ENCODE measurements at places on chromosomes 2 and 18.

DNA sequence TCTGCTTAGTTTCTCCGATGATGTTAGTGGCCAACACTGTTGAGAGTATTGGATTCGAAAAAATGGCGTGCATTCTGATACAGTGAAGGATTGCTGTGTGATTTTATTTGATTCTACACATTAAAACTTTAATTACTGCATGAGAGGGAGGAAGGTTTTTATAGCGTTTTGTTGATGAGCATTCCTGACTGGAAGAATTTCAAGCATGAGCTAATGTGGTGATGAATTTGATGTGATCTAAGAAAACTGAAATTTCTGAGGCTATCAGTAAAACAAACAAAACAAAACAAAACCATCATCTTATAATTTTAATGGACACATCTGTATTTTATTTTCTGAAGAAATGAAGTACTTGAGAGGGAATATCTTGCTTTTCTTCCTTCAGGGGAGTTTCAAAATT lies 59.6 kb downstream of the ITGB6 start:
- no peak for DNase-seq

DNA sequence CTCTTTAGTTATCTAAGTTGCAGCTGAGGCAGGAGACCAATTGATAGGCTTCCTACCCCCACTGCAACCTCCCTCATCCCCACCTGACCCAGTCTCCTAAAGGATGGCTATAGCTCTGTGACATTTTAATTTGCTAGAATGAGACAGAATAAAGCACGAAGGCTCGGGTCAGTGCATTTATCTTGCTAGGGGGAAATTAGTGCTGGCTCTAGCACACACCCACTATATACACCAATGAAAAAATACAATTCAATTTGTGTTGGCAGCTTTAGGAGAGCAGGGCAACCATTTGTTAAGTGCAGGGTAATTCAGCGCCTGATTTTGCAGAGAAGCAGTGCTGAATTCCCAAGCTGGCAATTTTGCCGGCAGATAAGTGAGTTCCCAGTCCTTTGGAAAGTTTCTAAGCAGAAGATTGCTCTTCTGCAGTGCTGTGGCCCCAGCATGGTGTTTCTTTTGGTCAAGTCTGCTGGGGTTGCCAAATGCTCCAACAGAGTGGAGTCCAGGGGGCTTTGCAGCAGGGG lies 346.0 kb downstream of the ALK start:
- DNase-seq = no peak

DNA sequence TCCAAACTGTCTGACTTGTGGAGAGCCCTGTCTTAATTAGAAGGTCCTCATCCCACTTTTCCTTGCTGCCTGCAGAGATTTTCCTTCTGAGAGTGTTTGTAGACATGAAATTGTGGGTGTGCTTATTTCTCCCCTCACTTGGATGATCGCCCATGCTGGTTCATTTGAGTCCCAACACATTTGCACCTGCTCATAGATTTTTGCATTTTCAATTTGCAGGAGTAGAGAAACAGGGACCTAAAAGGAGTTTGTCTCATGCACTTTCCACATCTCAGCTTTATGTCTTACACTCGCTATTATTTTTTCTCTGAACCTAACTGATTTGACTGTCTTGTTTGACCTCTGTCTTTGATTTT lies 33.2 kb upstream of the FHL2 start:
- no peak for DNase-seq

- DNase-seq = no peak
These were observed 28.5 kb downstream of the SLC66A2 start for GRCh38 chr18:79922971-79923411.

DNA sequence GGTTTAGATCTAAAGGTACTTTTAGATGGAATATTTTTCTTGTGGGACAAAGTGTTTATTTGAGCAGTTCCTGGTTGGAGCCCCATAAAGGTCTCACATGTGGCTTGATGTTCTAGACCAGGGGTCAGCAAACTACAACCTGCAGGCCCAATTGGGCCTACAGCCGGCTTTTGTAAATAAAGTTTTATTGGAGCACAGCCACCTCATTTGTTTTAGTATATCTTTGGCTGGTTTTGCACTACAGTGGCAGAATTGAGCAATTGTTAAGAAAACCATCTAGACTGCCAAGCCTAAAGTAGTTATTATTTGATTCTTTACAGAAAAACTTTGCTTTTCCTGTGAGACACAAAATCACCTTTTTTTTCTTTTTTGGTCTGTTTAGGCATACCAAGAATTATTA lies 41.6 kb downstream of the NDC80 start:
- DNase-seq = no peak

DNA sequence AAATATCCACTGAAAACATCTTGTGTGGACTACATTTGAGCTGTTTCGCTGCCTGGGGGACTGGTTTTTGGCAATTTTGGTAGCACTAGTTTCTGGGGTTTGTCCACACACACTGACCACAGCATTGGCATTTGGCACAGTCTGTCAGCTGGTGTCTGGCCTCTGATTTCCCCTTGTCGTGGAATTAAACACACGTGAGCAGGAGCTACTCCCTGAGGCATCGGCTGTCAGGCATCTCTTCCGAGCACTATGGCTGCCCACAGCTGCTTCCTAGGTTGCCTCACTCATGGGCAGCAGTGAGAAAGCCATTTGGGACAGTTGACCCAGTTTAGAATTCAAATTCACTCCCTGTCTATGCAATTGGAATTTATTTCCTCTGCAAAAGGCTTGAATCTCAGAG lies 46.8 kb upstream of the FZD5 start:
- no peak for DNase-seq

GRCh38 chr2:67013821-67014220 lies 383.3 kb upstream of the ETAA1 start:
- no peak for DNase-seq

DNA sequence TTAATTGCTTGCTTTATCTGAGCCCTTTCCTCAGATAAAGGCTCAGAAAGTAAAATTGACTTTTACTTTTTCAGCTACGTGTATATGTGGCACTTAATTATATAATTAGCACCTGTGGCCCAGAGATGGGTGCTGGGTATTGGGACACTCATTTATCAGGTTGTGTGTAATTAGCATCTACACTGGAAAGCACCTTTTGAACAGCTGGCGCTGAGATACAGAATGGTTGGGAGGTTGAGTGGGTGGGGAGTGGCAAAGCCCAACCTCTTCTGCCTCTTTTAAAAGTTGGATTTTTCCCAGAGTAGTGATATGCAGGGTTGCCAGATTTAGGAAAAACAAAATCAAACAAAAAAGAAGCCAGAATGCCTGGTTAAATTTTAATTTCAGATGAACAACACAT lies 23.9 kb downstream of the SPTBN1 start:
- DNase-seq = no peak

- peak; percentile 57 for DNase-seq
These were observed 103.6 kb upstream of the SERPINE2 start for GRCh38 chr2:224142397-224143312.

DNA sequence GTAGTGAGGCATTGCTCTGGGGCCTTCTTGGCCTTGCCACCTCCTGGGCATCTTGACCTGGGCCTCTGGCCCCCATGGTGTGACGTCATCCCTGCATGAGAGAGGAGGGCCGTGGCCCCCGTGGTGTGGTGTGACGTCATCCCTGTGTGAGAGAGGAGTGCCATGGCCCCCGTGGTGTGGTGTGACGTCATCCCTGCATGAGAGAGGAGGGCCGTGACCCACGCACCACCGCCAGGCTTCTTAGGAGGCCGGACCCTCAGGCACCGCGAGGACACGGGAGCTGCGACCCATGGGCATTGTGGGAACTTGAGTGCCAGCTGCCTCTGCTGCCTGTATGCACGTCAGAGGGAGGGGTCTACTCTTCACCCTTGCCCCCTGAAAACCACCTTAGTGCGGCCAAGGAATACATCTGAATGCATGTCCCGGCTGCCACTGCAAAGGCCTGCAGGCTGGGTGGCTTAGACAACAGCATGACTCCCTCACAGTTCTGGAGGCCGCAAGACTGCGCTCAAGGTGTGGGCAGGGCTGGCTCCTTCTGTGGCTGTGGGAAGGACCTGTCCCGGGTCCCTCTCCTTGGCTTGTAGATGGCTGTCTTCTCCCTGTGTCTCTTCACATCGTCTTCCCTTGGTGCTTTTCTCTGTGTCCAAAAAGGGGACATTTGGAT lies 20.8 kb upstream of the OTOS start:
- no peak for DNase-seq

- peak; percentile 45 for DNase-seq
These were observed 36.4 kb downstream of the COL5A2 start for GRCh38 chr2:189142893-189143759.

GRCh38 chr18:3104190-3105054 lies 91.5 kb upstream of the LPIN2 start:
- peak; percentile 71 for DNase-seq

- no peak for DNase-seq
These were observed 112.1 kb downstream of the RBMS1 start for GRCh38 chr2:160381425-160381951.

DNA sequence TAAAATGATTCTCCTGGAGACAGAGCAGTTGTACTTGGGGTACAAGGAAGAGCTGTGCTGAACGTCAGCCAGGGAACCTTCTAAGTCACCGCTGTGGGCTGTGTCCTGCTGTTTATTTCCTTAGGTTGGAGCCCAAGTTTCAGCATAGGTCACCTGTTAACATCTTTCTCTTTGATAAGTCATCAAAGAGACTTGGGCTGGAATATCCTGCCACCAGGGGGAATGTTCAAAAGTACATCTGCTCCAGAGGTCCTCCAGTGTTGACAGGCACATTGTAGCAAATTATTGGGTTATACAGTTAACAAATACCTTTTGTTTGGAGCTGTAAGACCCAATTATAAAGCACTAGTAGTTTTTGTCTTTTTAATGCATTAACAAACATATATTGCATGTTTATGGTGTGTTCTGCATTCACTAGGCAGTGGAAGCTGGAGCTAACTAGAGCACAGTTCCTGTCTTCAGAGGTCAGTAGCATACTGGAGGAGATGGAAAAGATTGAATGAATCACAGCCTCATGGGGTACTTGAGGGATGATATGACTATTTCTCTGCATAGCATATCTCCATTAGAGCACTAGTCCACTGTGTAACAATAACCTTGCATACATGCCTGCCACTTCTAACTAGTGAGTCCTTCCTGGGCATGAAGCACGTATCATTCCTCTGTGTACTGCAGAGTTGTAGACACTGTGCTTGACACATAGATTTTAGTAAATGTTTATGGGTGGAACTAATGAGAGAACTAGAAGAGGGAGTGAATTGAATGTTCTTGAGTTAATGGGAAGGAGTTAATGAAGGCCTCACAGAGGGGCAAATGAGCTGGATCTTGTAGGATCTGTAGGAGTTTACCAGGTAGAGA lies 182.1 kb downstream of the AGAP1 start:
- DNase-seq = peak; percentile 6

- DNase-seq = no peak
These were observed 334.6 kb upstream of the MGAT5 start for GRCh38 chr2:133919285-133919684.

DNA sequence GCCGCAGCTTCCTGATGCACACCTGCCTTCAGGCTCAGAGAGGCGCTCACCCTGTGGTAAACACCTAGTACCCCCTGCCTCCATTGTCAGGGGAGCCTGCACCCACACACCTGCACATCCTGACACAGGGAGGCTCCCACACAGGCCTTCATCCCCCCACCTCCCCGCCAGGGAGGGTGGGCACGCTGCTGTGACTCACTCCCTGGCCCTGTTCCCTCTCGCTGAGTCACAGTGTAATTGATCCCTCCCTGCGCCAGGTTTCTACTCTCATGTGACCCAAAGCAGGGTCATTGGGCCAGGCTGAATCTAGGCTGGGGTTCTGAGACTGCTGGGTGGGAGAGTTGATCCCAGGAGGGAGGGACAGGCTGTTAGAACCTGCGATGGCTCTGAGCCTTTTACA lies 8.5 kb upstream of the CELF4 start:
- DNase-seq = peak; percentile 32

- DNase-seq = peak; percentile 52
These were observed 68.6 kb upstream of the MAL start for GRCh38 chr2:94956797-94957391.

DNA sequence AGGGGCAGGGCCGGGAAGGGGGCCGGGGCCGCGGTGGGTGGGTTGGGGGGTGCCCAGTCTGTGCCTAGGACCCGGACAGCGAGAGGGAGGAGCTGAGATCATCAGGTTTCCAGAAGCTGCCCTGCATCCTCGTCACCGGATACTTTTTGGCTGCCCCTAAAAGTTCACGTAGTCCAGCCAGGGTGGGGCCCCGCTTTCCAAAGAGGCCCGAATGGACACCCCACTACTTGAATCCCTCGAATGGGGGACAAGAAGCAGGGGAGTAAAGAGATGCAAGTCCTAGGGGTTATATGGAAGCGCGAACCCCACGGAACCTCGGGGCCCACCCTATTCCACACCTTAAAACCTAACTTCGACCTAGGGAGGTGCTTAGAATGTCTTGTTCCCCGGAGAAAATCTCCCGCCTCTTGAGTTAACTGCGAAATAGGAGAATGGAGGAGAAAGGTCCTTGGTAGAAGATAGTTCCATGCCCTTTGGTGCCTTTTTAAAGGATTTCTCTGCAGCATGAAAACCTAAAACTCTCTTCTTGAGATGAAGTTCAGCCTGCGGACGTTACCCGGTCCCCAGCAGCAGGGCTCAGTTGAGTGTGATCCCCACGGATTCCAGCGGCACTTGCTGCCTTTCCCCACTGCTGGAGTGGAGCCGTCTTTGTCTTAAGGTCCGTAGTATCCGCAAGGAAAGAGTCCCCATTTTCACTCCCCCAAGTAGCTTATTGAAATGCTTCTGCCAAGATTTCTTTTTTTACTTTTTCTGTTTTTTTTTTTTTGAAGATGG lies 2.1 kb upstream of the RNF152 start:
- DNase-seq = no peak
